ENCODE measurements at places on chromosomes 4 and X.

- no peak for DNase-seq
Observed at GRCh38 chr4:178385481-178385880, 943.2 kb upstream of the AGA start.

DNA sequence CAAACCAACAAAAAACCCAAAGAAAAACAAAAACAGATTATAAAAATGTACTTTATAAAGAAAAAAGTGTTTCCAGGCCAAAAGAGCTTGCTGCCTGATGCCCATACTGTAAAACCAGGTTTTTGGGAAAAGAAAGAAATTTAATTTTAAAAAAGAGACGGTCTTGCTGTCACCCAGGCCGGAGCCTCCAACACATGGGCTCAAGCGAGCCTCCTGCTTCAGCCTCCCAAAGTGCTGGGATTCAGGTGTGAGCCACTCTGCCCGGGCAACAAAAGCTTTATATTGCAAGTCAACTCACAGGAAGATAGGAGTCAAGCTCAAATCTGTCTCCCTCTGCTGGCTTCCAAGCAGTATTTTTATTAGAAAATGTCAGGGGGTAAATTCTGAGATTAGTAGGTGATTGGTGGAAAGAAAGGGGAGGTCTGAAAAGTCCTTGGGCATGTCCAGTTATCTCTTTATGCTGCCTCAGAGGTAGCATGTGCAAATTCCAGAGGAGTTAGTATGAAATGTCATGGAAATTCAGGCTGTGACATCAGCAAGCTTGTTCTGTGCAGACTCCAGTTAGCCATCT lies 39.4 kb downstream of the MGST2 start:
- DNase-seq, result no peak

DNA sequence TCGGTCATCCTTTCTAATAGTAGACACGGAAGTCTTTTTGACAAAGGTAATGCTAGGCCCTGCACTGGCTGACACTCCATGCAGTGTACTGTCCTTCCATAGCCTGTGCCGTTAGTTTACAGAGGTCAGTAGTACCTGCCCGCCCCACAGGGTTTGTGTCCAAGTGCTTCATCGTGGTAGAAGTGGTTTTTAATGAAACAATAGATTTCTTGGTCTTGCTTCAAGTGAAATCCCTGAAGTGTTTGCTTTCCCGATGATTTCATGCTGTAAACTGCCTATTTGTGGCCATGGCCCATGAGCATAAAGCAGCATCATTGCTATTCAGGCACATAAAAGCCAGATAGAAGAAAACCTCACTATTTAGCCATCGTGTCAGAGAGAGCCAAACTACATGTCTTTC lies 139.3 kb downstream of the GPR143 start:
- no peak for DNase-seq

DNA sequence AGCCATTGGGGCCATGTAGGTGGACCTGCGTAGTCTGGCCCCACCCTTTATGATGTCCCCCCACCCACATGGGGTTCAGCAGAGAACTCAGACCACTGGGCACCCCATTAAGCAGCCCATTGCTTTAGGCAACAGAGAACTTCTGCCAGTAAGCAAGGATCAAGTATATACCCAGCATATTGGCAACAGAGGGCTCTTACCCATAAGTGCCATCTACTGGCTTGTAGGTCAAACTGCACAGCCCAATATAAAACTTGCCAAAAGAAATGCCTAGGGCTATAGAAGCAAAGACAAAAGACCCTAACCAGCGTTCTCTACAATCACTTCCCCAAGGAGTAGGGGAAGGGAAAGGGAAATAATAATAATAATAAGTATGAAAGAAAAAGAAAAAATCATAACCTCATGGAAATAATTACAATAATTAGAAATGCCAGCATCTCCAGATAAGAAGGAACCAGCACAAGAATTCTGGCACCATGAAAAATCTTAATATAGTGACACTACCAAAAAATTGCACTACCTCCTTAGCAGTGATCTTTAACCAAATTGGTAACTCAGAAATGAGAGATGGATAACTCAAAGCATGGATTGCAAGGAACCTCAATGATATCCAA lies 1090.7 kb downstream of the FAT4 start:
- peak; percentile 14 for DNase-seq

DNA sequence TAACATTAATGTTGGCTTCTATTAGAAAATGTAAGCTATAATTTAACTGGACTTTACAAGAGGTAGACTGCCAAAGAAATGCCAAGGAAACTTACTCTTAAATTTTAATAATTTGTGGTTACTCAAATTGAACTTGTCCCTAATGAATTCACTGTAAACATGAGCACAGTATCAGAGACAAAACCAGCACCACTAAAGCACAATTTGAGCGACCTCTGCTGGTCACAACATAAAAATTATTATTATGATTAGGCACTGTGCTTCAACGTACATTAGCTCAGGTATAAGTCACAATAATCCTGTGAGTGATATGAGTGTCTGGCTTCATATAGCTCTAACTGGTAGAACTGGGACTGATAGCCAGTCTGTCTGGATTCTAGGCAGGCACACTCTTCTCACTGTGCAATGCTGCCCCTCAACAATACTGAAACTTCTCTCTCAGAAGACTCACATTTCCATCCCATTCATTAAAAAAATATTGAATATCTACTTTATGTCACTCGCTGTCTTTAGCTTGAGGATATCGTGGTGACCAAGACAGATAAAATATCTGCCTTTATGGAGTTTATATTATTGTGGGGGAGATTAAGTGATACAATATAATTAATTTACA lies 8.0 kb downstream of the NUDT6 start:
- DNase-seq, result no peak

DNA sequence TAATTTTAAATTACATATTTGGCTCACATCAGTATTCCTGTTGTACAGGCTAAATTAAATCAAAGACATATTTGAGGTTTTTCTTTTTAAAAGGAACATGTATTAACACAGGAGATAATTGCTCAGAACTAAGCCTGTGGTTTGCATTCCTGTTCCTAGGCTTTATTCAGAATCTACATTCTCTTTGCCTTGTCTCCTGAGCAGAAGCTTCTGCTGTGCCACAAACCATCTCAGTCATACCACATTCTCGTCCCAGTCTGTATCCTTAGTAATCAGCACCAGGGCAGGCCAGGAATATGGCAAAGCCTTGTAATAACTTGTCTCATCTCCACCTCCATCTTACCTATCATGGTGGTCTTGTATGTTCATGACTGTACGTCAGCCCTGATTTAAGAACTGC lies 162.8 kb downstream of the ARHGAP24 start:
- no peak for DNase-seq

GRCh38 chrX:44507292-44507691 lies 35.4 kb downstream of the FUNDC1 start:
- DNase-seq, result no peak

GRCh38 chrX:69033936-69034335 lies 131.3 kb downstream of the PJA1 start:
- DNase-seq, result no peak

GRCh38 chr4:79864500-79865200 lies 208.4 kb downstream of the ANTXR2 start:
- DNase-seq, result peak; percentile 15

GRCh38 chr4:93828332-93828994 lies at the start of gene ATOH1:
Gene ATOH1 (plus strand): TSS chr4:93828753. CDS start chr4:93828927, 174 bp downstream.
- no peak for DNase-seq

DNA sequence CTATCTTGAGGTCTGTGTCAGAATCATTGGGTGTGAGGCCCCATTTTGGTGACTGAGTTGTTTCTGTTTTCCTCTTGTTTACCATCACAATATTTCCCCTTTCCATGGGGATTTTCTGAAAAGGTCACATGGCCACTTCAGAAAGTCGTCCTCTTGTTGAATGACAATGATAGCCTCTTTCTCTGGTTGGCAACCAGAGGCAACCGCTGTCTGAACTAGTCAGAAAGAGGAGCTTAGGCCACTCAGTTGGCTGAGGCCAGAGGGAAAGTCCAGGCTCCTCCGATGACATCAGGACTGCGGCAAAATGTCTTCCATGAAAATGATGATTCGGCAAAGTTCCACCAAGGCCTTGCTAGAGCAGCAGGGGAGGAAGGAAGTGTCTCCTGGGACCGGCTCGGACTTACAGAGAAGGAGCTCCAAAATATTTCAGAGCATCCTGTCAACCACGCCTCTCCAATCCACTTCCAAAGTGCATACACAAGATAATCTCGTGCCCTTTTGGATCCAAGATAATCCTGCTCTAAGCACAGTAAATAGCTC lies 19.1 kb upstream of the RBM47 start:
- no peak for DNase-seq

DNA sequence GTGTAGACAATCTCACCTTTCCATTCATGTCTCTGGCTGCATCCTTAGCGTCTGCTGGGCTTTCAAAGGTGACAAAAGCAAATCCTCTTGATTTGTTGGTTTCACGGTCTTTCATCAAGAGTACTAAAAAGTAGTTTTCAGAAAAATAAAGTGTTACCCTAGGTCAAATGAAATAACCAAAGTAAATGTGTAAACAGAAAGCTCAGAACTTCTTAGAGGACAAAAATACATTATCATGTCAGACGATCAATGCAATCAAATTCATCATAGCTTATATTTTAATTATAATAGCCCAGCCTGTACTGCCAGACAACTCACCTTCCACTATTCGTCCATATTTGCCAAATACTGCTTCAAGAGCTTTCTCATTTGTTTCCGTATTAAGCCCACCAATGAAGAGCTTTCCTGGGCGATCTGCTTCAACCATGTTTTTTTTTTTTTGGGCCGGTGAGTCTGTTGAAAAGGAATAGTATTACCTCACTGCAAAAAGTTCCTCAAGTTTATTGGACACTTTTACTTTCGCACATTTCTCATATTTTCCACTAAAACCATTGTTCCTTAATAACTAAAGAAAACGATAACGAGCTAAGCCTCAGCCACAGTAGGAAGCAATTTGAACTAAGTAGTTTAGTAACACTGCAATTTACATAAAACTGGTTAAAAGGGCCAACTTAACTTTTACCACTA lies 1.4 kb downstream of the RBMX start:
- DNase-seq, result no peak

- no peak for DNase-seq
Observed at GRCh38 chr4:165198329-165198728, 9.0 kb upstream of the KLHL2 start.

DNA sequence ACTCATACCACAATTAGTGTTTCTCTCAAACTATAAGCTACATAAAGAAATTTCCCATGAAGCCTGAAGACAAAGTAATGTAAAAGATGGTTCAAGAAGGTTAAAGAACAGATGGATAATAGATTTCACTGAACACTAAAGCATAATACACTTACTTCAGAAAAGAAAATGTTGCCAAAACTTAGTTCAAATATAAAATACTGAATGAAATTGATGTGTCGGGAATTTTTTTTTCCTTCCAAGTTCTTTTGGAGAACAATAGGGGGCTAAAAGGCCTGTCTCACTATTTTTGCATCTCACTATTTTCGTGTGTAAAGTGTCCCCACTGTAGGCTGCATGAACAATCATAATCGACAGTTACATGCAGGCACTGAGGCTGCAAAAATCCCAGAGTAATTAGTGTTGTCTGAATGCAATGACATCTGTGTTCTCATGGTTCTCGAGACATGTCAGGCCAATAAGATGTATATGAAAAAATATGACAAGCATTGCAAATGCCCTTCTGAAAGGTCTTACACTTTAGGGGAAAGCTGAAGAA lies 11.9 kb upstream of the MAB21L2 start:
- DNase-seq, result no peak

GRCh38 chrX:44400588-44400987 lies 57.1 kb upstream of the EFHC2 start:
- DNase-seq, result no peak

GRCh38 chr4:24777536-24778463 lies 17.6 kb upstream of the SOD3 start:
- DNase-seq, result no peak

GRCh38 chr4:44632733-44633132 lies 18.7 kb downstream of the YIPF7 start:
- DNase-seq, result no peak

GRCh38 chr4:8341691-8342090 lies 72.1 kb downstream of the HTRA3 start:
- DNase-seq, result no peak

- DNase-seq, result no peak
Observed at GRCh38 chrX:155563099-155563498, 49.7 kb downstream of the TMLHE start.

GRCh38 chrX:37896511-37896890 lies 49.1 kb upstream of the DYNLT3 start:
- no peak for DNase-seq

DNA sequence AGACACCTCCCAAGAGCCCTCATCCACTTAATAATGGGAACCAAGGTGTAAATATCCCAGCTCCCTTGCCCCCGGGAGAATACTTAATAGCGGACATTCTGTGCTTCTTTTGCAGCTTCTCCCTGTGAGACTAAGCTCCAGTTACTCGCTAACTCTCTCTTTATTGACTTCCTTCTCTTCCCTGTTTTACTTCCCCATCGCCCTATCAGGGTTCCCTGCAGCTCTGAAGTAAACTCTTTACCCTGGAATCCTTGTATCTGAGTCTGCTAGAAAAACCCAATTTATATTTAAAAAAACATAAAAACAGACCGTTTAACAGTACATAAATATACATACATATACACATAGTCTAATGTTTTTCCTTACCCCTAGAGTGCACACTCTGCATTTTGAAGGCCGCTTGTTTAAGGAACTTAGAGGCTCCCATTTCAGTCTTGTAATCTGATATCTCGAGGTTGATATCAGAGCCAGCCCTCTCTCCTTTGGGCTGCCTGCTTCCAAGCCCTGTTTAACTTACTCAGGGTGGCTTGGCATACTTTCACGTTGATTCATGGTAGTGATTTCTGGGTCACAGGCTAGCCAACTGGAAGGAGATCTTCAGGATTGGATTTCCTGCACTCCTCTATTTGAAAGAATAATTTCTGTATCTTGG lies 177.4 kb upstream of the SCML1 start:
- DNase-seq, result no peak

DNA sequence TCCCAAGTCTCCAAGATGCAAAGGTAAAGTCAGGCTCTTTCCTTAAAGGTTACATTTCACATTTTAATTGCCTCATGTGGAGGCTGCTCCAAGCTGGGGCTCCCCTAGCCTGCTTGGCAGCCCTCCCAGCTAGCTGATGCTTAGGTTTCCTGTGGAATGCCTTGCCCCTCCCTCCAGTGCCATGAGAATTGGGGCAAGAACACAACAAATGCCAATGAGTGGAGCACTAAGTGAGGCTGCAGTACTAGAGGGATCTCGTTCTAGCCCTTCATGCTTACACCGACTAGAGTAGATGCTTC lies 597.7 kb downstream of the MID1IP1 start:
- no peak for DNase-seq

- no peak for DNase-seq
Observed at GRCh38 chr4:165124488-165124887, 11.8 kb upstream of the TMEM192 start.
